ENCODE measurements at places on chromosomes 2 and 18.

DNA sequence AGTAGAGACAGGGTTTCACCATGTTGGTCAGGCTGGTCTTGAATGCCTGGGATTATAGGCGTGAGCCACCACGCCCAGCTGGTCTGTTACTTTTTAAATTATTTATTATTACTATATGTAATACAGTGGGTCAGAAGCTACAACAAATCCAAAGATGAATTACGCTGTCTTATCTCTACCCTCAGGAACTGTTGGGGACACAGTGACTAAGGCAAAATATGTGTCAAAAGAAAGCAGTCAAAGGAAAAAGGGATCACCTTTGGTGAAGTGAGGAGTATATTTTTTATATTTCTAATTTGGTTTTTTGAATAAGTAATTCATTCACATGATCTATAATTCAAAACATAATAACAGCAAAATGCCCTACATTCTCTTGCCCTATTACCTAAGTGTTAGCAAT, 4.7 kb downstream of the CREB1 start:
- no peak for DNase-seq

DNA sequence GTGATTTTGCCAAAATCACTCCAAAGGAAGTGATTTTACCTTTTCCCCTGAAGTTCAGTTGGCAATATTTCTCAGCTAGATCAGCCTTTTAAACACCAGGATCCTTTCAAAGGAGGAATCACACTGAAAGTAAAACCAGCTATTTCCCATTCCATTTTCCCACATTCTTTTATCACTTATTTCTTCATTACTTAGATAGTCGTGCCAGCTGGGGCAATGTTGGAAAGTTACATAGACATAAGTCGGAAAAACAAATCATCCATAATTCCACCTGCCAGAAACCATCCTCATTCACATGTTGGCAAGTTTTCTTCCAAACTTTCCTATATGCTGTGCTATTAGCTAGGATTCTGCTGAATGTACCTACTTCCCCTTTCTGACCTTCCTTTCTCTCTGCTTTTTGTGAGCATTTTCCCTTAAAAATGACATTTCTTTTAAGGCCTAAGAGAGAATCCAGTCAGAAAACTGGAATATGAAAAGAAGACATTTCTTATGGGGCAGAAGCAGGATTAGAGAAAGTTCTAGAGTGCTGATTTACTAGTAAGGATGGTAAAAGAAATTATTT, 170.0 kb upstream of the STK17B start:
- DNase-seq: no peak

- no peak for DNase-seq
Measured at GRCh38 chr2:232418466-232419244, 12.0 kb downstream of the ALPG start.

GRCh38 chr2:219171231-219171651, 1.4 kb upstream of the SLC23A3 start:
- no peak for DNase-seq

GRCh38 chr2:159186462-159186861, 100.0 kb downstream of the WDSUB1 start:
- no peak for DNase-seq

DNA sequence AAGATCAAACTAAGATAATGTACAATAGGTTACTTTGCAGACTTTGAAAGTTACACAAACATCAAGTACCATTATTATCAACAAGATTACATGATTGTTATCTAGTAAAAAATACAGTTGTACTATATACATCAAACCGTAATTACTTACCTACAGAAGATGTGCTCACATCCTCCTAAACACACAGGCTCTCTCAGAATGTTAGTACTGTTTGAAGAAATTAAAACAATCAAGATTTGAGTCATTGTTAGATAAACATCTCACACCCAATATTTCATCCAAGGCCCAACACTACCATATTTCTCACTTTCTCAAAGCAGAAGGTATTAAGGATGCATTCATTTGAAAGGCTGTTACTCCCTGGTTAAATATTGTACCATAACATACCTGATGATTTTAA, 12.6 kb downstream of the BARD1 start:
- no peak for DNase-seq

- DNase-seq: no peak
Measured at GRCh38 chr2:3451926-3452671, 67.2 kb downstream of the ADI1 start.

- DNase-seq: no peak
Measured at GRCh38 chr2:228374741-228375140, 193.3 kb upstream of the SPHKAP start.

GRCh38 chr2:8822218-8822617, 15.2 kb downstream of the KIDINS220 start:
- no peak for DNase-seq
